ENCODE measurements at places on chromosomes 3 and 15. TPM values are rescaled to one million over a fixed set of nuclear protein-coding genes. Genes with fewer than 3 reads are reported as not detected.

The ATP13A3 gene
- total RNA-seq: 79.5 TPM

The PTH1R gene
- total RNA-seq: not detected

The CERS3 gene
- not detected for total RNA-seq

The FOXL2 gene
- total RNA-seq: not detected

The PLA2G4B gene
- 12.0 TPM for total RNA-seq

The CTXN2 gene
- total RNA-seq: 0.35 TPM

- DNase-seq: no peak
Observed at GRCh38 chr15:86236356-86237110, 156.9 kb downstream of the AGBL1 start.

DNA sequence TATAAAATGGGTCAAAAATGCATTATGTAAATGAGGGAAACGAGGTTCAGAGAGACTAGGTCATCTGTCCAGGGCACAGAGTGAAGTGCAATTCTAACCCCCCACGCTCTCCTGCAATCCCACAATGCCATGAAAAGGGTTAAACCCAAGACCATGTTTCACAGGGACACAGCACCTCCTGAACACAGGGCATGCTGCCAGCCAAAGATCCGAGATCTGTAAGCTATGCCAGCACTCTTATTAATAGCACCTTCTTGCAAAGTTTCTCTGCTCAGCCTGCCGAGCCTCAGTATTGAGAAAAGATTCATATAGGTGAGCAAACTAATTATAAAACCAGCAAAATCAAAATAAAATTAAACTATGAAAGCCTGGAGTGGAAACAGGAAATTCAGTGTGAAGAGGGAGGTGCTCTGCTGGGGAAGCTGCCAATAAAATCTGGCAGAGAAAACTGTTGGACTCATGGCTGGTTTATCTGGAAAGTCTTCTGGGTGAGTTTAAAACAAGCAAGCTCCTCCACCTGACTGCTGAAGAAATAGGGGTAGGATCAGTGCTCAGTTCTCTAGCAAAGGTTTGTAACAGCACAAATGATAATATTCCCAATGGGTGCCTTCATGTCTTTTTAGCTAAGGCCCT lies 50.3 kb downstream of the LRIG1 start:
- no peak for DNase-seq

DNA sequence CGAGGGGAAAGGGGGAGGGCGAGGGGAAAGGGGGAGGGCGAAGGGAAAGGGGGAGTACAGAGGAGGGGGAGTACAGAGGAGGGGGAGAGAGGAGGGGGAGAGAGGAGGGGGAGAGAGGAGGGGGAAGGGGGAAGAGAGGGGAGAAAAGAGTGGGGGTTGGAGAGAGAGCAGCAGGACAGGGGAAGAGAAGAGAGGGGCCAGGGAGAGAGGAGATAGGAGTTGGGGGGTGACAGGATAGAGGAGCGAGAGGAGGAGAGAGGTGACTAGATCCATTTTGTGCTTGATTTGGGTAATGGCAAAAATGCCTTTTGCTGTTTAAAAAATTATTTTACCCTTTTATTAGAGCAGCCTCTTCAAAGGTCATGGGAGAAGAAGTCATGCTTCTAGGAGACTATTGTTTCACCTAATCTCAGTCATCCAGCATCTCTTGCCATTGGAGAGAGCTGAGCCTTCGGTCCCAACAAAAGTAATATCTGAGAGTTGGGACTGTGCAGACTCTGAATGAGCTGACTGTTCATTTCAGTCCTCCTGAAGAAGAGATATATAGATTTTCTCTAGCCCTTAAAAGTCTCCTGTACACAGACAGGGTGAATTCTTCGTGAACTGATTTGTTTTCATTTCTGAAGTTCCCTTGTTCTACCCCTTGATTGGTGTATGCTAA lies 15.1 kb upstream of the TOP2B start:
- DNase-seq: no peak

GRCh38 chr15:75195122-75195765 lies 6.4 kb upstream of the C15orf39 start:
- DNase-seq: no peak

DNA sequence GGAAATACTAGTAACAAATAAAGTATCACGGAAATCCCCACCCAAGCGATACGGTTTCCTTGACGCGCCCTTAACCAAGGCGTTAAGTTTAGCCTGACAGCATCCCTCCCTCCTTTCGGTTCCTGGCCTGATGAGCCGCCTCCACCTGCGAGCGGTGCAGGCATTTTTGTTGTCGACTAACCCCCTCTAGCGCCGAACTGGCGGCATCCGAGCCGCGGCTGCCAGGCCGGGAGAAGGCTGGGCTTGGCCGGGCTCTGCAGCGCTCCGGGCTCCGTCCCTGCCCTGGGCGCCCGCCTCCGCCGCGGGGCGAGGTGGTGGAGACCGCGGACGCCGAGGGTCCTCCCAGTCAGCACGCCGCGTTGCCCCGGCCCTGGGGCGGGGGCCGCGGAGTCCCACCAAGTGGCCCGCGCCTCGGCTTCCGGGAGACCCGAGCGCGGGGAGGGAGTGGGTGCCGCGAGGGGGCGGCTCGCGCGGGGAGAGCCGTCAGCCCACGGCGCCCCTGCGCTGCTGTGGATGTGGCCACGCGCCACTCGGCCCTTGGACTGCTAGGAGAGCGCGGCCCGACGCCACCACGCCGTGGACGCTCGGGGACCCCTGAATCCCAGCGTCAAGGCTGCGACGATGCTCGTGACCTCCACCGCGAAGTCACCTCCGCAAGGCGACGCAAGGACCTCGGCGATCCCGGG lies 1.1 kb upstream of the EPHA6 start:
- no peak for DNase-seq

- DNase-seq: no peak
Observed at GRCh38 chr15:29465196-29465595, 195.6 kb upstream of the NSMCE3 start.

- DNase-seq: no peak
Observed at GRCh38 chr3:63940389-63940757, 28.2 kb upstream of the SCAANT1 start.

- DNase-seq: no peak
Observed at GRCh38 chr3:112197131-112197530, 64.1 kb upstream of the GCSAM start.

- no peak for DNase-seq
Observed at GRCh38 chr3:24355806-24356205, 138.8 kb downstream of the THRB start.

- DNase-seq: peak; percentile 57
Observed at GRCh38 chr15:44319385-44319784, 30.9 kb downstream of the GOLM2 start.

DNA sequence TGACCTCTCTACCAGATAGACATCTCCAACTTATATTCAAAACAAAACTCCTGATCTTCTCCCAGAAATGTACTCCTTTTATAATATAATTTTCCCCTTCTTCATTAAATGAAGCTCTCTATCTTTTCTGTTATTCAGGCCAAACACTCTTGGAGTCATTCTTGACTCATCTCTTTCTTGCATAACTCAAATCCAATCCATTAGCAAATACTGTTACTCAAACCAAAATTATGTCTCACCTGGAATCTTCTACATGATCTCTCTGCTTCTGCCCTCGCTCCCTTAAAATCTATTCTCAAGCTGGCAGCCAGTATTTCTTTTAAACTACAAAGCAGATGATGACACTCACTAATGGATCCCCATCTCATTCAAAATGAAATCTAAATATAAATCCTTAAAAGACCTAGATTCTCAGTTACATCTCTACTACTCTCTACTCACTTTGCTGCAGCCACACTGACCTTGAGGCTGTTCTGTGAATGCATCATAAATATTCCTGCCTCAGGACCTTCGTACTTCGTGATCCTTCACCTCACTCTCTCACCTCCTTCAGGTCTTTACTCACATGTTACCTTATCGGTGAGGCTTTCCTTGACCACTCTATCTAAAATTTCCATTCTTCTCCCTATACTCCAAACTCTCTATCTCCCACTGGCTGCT lies 160.9 kb downstream of the TBC1D5 start:
- no peak for DNase-seq

GRCh38 chr3:124761935-124762660 lies 31.8 kb downstream of the UMPS start:
- no peak for DNase-seq

GRCh38 chr3:177224414-177224813 lies 27.1 kb upstream of the TBL1XR1 start:
- DNase-seq: no peak

GRCh38 chr3:77063423-77063822 lies 23.5 kb downstream of the ROBO2 start:
- no peak for DNase-seq

GRCh38 chr3:70090322-70090913 lies 90.9 kb downstream of the SAMMSON start:
- DNase-seq: peak; percentile 10

GRCh38 chr3:143442814-143443447 lies 323.4 kb downstream of the CHST2 start:
- no peak for DNase-seq

- DNase-seq: no peak
Observed at GRCh38 chr3:25289663-25290062, 138.4 kb upstream of the RARB start.

- no peak for DNase-seq
Observed at GRCh38 chr3:190586631-190587011, 72.7 kb downstream of the IL1RAP start.

DNA sequence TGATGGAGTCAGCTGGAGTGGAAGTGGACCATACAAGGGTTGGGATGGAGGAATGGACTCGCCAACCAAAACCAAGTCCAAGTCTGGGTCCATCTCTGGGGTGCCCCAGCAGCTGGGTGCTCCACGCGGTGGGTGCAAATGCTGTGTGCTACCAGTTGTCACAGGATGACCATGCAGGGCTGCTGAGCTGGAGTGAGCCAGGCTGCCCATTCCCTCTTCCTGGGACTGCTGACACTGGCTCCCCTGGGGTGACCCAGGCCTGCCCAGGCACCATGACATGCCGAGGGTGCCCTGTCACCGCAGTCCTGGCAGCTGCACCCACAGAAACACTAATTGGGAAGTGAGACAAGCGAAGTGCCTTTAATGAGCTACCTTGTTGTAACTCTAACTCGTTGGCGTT lies 140.2 kb downstream of the TPRA1 start:
- DNase-seq: no peak

- no peak for DNase-seq
Observed at GRCh38 chr15:55740359-55740878, 2.5 kb downstream of the PRTG start.

GRCh38 chr3:159030138-159030670 lies 228.3 kb downstream of the MFSD1 start:
- DNase-seq: no peak

- no peak for DNase-seq
Observed at GRCh38 chr3:78013653-78014052, 973.8 kb downstream of the ROBO2 start.

- DNase-seq: no peak
Observed at GRCh38 chr3:71974786-71975185, 189.8 kb upstream of the PROK2 start.

GRCh38 chr15:58221591-58222241 lies 83.5 kb downstream of the AQP9 start:
- DNase-seq: peak; percentile 6

DNA sequence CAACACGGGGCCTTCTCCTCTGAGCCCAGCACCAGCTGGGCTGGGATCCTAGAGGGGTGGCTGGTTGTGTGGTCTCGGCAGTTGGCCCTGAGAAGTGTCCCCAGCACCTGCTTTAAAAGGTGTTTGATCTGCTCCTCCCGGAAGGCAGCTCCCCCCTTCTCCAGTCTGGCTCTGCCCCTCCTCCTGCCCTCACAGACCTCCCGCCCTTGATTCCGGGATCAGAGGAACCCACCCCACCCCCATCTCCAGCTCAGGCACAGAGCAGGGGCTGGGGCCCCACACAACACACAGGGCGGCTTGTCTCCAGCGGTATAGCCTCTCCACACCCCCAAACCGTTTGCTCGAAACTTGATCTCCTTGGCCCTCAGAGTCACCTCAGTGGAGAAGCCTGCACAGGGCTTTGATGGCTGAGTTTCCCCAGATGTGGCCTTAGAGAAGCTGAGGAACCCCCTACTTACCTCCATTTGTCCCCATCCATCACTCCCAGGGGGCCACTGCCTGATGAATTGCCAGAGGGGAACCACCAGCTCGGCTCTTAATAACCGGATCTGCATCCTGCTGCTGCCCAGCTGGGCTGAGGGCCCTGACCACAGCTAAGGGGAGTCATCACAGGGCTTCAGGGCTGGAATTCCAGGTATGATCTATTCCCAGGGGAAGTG lies 6.4 kb upstream of the STRA6 start:
- no peak for DNase-seq

DNA sequence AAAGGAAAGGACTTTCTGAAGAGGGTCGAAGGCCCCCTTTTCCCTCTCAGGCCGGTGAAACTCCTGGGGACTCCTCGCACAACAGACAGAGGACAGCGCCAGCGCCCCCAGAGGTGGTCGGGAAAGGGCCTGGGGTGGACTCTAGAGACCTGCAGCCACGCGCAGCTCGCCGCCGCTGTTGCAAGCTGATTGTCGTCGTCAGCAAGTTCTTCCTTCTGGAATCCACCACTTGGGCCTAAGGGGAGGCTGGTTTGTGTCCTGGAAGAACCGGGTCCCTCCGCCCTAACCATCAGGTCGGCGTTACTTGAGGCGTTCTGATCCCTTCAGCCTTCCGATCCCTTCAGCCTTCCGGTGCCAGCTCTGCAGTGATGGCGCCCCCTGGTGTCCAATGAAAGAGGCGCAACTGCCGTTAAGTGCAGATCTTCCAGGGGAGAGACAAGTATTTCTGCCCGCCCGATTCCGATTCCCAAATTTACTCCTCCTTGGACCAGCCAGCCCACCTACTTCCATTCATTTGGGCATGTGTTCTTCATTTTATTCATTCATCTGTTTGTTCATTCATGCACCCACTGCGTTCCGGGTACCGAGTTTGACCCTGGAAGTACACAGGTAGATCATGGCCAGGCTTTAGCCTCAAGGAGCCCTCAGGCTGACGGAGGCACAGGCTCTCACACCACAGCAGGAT lies 77.2 kb upstream of the SLC6A11 start:
- peak; percentile 70 for DNase-seq

All from OCI-LY7 (cell line).